ENCODE measurements at places on chromosomes 7 and 10. TPM values are rescaled to one million over a fixed set of nuclear protein-coding genes. Genes with fewer than 3 reads are reported as not detected.

The NPSR1 gene
- not detected for polyA plus RNA-seq

The ASAH2 gene
- 17.9 TPM for polyA plus RNA-seq

DNA sequence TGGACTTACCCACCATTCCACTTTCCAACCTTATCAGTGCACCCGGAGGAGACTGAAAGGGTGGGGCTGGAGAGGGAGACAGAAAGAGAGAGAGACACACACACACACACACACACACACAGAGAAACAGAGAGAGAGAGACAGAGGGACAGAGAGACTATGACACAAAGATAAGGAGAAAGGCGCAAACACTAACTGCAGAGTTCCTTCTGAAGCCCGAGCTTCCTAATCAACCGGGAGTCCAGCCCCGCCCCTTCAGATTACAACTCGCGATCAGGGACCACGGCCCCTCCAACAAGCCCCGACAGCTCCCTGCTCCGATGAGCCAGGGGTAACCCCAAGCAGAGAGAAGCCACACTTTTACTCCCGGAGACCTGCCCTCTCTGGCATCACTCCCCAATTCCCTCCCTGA is 499 bp downstream of the GAL3ST4 start:
- no peak for DNase-seq

GRCh38 chr7:141123522-141123921 is 49.7 kb downstream of the TMEM178B start:
- no peak for DNase-seq

DNA sequence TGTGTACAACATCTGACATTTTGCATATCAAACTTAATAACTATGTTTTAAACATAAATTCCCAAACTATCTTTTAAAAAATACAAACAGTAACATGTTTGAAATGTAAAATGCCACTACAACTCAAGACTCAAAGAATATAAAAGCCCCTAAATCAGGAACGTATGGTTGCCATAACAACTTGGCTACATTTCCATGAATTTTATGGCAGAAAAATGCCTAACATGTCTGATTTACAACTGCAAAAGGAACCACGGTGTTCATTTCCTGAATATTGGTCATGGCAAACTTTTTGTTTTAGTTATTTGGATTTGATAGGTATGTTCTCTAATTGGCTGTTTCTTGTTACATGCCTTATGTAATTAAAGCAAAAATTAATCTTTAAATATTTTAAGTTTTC is 2.0 kb downstream of the SOSTDC1 start:
- DNase-seq = no peak

- no peak for DNase-seq
These were observed 60.1 kb upstream of the CAPZA2 start for GRCh38 chr7:116802144-116802745.

DNA sequence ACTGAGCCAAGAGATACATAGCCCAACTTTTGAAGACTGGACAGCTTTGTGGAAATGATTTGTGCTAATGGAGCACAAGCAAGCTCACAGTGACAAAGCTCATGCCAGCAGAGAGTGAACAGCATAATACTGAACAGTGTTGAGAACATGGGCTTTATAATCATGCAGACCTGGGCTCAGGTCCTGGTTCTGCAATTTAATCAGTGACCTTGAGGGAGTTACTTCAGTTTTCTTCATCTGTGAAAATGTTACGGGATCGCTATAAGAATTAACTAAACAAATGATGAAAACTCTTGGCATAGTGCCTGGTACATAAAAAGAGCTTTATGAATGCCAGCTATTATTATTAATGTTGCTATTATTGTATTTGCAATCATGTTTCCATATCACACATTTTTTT is 690.5 kb upstream of the LRRN3 start:
- no peak for DNase-seq

GRCh38 chr7:103626776-103627175 is 180.8 kb upstream of the SLC26A5 start:
- DNase-seq = no peak

Data from HepG2 (cell line).